ENCODE measurements at places on chromosomes 11 and 22.

GRCh38 chr11:116893906-116894305 is 56.5 kb upstream of the APOA1 start:
- no peak overlapping the region for H3K4me3 ChIP-seq
- peaks cover 32% of the 10 kb centered on the region for H3K36me3 ChIP-seq
- no peaks in the 10 kb centered on the region for H3K27me3 ChIP-seq
- no peak for DNase-seq
- peaks cover 21% of the 10 kb centered on the region for H3K4me1 ChIP-seq

DNA sequence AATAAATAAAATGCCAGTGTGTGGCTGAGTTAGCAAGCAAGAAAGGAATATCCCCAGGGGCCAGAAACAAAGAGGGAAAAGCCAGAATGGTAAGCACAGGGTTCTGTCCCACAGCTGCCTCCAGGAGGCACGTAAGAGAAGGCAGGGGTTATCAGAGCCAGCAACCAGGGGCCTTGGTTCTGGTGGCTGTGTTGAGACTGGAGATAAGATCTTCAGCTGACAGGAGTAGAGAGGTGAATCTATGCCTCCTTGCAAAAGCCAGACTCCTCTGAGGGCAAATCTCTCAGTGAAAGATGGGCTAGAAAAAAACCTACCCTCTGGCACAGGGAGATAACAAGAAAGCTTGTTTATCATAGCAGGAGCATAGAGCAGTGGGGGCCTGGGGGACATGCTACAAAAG is 29.8 kb upstream of the NFAM1 start:
- peaks cover 48% of the 10 kb centered on the region for H3K27me3 ChIP-seq
- H3K4me1 ChIP-seq, result peaks cover 18% of the 10 kb centered on the region
- H3K36me3 ChIP-seq, result peaks cover 4% of the 10 kb centered on the region
- no peak overlapping the region for H3K4me3 ChIP-seq

GRCh38 chr11:119169282-119169719 is 776 bp downstream of the NLRX1 start:
- H3K4me3 ChIP-seq, result peak overlapping the region; percentile 82
- no peak overlapping the region for H3K27ac ChIP-seq
- peak; percentile 18 for DNase-seq
- no peaks in the 10 kb centered on the region for H3K27me3 ChIP-seq
- peaks cover 32% of the 10 kb centered on the region for H3K4me1 ChIP-seq

GRCh38 chr11:23192256-23192655 is 332.0 kb upstream of the CCDC179 start:
- H3K36me3 ChIP-seq, result no peaks in the 10 kb centered on the region
- DNase-seq, result no peak

- no peaks in the 10 kb centered on the region for H3K36me3 ChIP-seq
- H3K27ac ChIP-seq, result no peak overlapping the region
- H3K27me3 ChIP-seq, result peaks cover 11% of the 10 kb centered on the region
- no peak overlapping the region for H3K4me3 ChIP-seq
These were observed 126.8 kb upstream of the RAG2 start for GRCh38 chr11:36724742-36725385.

DNA sequence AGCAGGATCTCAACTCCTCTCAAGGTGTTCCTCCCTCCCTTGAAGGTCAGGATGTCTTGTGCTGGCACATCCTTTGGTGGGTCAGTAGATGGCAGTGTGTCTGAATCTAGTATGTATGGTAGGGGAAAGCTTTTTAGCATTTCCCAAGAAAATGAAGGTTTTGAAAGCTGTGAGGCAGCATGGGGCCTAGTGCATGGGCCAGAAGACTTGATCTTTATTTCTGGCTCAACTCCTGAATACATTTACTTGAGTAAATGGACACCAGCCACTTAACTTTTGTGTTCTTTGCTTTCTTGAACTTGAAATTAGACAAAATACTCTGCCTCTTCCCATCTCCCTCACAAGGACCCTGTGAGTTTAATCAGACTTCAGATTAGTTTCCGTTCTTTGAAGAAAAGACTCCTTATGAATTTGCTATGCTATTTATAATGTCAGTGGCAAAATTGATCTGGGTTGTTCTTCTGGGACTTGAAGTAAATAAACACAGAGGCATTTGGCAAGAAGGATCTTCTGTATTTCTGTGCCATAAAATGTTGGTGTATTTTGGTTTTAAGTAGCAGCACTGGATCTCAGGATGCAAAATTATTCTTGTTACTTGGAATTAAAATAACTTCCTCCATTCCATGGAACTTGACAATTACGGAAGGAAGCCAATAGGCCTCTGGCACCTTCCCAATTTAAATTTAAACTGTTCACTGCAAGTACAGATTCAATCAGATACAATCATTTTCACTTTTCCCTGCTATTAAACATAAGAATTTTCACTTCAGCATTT is 288.8 kb downstream of the CASP12 start:
- peak; percentile 17 for DNase-seq
- H3K4me1 ChIP-seq, result peaks cover 8% of the 10 kb centered on the region
- peaks cover 4% of the 10 kb centered on the region for H3K27me3 ChIP-seq
- no peaks in the 10 kb centered on the region for H3K36me3 ChIP-seq
- no peak overlapping the region for H3K27ac ChIP-seq

Measured in nephron progenitor cell (in vitro differentiated cells).